NCI-H2081 treated with DMSO at 0.1 percent for 48 hours (cell line): ENCODE measurements at places on chromosomes 16 and 17.

GRCh38 chr16:2786061-2786825 lies 1.1 kb downstream of the PRSS33 start:
- no peak for DNase-seq

DNA sequence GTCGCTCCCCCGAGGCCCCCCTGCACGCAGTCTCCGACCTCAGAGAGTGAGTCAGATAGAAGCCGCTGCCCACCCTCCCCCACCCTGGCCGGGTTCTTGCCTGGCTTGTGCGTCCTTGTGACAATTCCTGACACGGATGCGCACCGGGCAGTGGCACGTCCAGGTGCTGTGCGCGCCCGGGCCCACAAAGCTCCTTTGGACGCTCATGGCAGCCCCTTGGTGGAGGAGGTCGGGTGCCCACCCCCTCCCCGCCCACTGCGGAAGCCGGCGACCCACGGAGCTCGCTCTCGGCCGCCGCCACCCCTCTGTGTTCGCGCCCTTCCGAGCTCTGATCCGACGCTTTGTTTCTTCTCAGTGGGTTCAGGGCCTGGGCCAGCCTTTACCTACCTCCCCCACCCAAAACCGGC lies 662 bp upstream of the TUBB3 start:
- DNase-seq = no peak

GRCh38 chr17:81735264-81736102 lies 23.4 kb downstream of the SLC25A10 start:
- no peak for DNase-seq

GRCh38 chr17:34051046-34051445 lies 204.0 kb upstream of the CCL2 start:
- DNase-seq = no peak

DNA sequence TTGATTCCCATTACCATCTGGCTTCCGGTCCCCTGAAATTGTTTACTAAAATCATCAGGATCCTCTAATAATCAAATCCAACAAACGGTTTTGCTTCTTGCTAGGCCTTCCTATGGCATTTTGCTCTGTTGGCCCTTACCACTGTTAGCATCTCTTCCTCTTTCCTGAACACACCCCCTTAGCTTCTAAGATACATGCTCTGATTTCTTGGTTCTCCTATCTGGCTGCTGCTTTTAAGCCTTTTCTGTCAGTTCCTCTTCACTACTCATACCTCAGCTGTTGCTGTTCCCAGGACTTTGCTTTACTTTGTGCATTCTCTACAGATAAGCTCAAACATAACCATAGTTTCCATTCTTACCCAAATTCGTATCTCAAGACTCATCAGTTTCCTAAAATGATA lies 11.4 kb downstream of the CAPNS2 start:
- DNase-seq = no peak

DNA sequence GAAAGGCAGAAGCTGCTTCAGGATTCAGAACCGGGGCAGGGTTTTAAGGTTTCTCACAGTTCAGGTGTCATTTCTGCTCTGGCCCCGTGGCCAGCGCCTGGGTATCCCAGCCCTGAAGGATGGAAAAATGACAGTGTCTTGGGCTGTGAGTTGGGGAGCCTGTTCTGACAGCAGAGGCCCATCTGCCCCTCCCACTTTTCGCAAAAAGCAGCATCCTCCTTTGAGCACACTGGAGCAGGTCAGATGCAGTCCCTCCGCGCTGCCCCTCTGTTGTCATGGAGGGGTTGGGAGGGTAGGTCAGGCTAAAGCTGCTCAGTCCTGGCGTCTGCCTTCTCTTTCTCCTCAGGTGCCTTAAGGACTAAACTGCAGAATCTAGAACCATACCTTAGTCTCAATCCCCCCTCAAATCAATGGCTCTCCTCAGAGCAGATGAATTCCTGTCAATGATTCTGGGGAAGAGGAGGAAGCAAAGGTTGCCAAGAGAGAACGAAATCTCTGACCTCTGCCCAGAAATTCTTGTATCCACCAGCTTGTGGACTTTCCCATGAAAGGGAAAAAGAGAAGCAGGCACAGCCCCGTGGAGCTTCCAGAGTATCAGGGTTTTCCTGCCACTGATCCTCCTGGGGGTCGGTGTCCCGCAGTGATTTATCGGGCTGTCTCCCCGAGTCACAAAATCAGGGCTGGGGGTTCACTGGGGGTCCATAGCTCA lies 7.3 kb downstream of the NEUROD2 start:
- DNase-seq = no peak

GRCh38 chr16:53933407-53933806 lies 229.5 kb downstream of the FTO start:
- DNase-seq = no peak

GRCh38 chr16:22329199-22329695 lies 32.0 kb downstream of the POLR3E start:
- no peak for DNase-seq

- no peak for DNase-seq
These were observed 136.6 kb downstream of the ENGASE start for GRCh38 chr17:79211061-79211770.

GRCh38 chr16:66459878-66460277 lies 32.8 kb downstream of the BEAN1 start:
- no peak for DNase-seq

GRCh38 chr16:31253642-31254045 lies 6.1 kb upstream of the ITGAM start:
- DNase-seq = no peak

DNA sequence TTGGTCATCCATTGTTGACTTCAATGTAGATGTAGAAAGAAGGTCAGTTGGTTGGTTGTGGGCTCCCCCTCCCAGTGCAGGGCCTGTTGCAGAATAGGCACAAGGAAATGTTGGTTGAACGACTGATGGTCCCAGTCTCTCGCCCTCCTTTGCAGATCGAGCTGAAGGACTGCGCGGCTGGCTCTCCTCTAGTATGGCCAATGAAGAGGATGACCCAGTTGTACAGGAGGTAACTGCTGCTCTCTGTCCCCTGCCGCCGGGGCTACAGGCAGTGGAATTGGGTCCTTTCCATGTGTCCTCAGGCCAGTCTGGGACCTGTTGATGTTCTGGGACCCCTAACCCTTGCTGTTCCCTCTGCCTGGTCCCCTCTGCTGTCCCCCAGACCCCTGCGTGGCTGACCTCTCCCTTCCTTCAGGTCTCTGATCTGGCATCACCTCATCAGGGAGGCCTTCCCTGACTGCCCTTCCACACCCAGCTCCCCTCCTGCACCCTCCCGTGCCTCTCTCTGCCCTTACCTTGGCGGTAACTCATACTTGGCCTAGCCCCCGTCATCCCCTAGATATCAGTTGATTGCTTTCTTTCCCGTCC lies 5.7 kb downstream of the POLR3E start:
- DNase-seq = no peak

- DNase-seq = peak; percentile 86
These were observed 8.5 kb upstream of the MSL1 start for GRCh38 chr17:40113110-40113906.

GRCh38 chr16:50613281-50613963 lies 65.2 kb downstream of the NKD1 start:
- no peak for DNase-seq

- DNase-seq = peak; percentile 47
These were observed 3.8 kb upstream of the TMEM100 start for GRCh38 chr17:55726440-55726839.

DNA sequence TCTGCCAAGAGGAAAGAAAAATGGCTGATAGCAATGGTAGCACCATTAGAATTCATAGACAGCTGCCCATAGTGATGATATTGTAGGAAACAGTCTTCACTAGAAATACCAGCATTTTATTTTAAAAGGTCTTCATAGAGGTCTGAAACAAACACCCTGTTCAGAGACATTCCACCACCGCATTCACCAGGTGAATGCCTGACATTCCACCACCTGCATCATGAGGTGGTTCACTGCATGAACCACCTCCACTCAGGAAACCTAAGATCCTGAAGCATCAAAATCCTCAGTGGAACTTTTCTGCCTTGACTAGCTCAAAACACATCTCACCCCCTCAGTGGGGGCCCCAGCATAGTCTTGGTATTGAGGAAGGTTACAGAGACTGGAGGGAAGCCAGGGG lies 91.5 kb upstream of the COX10 start:
- DNase-seq = no peak

- DNase-seq = no peak
These were observed 58.3 kb downstream of the SPACA3 start for GRCh38 chr17:33049781-33050414.

DNA sequence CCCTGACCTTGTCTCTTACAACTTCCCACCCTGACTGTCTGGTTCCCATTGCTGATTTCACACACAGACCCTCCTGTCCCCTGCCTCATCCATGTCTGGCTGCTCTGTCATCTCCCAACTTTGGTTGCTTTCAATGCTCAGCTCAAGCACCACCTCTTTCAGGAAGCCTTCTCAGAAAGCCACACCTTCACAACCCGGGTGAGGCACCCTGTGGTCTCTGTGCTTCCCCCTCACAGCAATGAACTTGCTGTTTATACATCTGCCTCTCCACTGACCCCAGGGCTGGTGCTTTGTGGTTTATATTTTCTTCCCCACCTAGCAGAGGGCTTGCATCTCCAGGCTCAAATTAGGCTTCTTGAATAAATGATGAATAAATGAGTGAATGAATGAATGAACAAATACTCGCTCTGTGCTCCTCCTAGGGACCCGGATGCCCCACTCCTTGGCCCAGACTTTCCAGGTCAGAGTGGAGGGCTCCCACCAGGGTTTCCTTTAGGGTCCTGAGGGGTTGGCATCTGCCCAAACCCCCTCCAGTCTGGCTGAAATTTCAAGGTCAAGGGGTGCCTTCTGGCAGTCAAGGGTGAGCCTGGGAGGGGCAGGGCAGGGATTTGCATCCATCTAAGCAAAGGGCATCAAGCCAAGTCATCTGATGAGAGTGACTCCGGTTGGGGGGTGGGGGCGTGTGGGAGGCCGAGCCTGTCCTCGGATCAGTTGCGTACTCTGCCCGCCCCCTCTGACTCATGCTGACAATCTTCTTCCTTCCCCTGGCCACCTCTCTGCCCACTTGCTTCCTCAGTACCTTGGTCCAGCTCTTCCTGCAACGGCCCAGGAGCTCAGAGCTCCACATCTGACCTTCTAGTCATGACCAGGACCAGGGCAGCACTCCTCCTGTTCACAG lies at the start of gene ITGAX:
ITGAX (plus strand) TSS at position 783 of the 898 bp plus-strand sequence; CDS start at position 862, 79 bp downstream.
- no peak for DNase-seq

DNA sequence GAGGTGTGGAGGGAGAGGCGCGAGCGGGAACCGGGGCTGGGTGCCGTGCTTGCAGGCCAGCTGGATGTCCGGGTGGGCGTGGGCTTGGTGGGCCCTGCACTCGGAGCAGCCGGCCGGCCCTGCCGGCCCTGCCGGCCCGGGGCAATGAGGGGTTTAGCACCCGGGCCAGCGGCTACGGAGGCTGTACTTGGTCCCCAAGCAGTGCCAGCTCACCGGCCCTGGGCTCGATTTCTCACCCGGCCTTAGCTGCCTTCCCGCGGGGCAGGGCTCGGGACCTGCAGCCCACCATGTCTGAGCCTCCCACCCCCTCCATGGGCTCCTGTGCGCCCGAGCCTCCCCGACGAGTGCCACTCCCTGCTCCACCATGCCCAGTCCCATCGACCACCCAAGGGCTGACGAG lies 24.7 kb upstream of the GPATCH8 start:
- DNase-seq = no peak

DNA sequence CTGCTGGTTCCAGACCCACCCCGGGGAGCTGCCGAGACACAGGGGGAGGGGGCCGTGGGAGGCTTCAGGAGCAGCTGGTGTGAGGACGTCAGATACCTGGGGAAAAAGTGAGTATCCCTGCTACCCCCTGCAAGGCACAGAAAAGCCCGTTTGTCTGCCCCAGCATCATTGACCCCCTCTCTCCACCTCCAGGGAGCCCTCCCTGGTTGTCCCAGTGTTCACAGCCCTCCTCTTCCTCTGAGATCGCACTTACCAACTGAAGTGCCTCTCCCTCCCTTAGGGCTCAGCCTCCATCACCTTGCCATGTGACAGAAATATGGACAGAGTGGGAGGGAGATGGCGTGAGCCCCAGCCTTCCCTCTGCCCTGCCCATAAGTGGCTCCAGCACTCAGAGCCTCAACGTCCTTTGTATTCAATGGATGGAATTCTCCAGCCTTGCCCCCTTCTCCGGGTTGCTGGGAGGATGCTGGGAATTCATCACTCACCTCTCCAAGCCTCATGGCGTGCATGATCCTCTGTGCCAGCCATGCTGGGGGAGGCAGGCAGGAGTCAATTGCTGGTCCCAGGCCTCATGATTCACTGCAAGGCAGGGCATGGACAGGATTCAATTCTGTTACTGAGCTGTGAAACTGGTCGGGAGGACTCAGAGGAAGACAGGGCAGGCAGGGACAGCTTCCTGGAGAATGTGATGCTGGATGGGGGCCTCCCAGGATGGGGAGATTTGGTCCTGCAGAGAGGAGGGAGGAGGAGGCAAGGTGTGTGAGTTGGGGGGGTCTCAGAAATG lies 14.6 kb downstream of the SPNS3 start:
- DNase-seq = no peak

DNA sequence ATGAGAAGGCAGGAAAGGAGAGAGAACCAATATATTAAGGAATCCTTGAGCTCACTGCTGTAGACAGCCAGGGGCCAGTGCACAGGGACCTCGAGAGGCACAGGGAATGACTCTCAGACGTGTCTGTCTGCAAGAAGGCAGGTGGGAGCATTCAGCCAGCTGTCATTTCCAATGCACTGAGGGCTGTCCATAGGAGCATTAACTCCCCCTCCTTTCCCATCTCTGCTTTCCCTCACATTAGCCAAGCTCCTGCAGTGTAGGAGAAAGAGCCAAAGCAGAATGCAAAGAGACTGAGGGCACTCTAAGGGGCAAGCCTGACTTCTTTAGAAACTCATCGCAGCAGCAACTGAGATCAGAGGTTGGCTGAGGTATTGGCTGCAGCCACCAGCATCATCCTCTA lies 218.3 kb downstream of the CDH13 start:
- DNase-seq = no peak

GRCh38 chr16:56775162-56775561 lies 45.2 kb downstream of the NUP93 start:
- DNase-seq = no peak

GRCh38 chr16:66265556-66266141 lies 100.8 kb upstream of the CDH5 start:
- DNase-seq = no peak

DNA sequence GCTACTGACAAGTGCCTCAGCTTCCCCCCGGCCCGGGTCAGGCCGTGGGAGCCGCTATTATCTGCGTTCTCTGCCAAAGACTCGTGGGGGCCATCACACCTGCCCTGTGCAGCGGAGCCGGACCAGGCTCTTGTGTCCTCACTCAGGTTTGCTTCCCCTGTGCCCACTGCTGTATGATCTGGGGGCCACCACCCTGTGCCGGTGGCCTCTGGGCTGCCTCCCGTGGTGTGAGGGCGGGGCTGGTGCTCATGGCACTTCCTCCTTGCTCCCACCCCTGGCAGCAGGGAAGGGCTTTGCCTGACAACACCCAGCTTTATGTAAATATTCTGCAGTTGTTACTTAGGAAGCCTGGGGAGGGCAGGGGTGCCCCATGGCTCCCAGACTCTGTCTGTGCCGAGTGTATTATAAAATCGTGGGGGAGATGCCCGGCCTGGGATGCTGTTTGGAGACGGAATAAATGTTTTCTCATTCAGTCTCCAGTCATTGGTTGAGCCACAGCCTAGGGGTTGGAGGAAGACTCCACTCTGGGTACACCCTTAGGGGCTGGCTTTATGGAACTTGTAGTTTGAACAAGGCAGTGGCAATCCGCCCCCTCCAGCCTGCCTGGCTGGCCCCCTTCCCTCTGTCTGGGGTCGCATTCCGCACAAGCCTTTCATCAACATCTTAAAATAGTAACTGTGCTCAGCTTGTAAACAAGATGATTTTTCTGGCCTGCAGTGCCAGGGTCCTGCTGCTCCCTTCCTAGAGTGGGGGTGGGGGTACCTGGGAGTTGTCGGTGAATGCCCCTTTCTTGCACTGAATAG lies 4.1 kb downstream of the SYNGR2 start:
- no peak for DNase-seq
